ENCODE measurements at places on chromosomes 7 and 10. TPM values are rescaled to one million over a fixed set of nuclear protein-coding genes. Genes with fewer than 3 reads are reported as not detected.
A peak's percentile ranks its signal among the peaks of the same experiment; 100 is the strongest.

DNA sequence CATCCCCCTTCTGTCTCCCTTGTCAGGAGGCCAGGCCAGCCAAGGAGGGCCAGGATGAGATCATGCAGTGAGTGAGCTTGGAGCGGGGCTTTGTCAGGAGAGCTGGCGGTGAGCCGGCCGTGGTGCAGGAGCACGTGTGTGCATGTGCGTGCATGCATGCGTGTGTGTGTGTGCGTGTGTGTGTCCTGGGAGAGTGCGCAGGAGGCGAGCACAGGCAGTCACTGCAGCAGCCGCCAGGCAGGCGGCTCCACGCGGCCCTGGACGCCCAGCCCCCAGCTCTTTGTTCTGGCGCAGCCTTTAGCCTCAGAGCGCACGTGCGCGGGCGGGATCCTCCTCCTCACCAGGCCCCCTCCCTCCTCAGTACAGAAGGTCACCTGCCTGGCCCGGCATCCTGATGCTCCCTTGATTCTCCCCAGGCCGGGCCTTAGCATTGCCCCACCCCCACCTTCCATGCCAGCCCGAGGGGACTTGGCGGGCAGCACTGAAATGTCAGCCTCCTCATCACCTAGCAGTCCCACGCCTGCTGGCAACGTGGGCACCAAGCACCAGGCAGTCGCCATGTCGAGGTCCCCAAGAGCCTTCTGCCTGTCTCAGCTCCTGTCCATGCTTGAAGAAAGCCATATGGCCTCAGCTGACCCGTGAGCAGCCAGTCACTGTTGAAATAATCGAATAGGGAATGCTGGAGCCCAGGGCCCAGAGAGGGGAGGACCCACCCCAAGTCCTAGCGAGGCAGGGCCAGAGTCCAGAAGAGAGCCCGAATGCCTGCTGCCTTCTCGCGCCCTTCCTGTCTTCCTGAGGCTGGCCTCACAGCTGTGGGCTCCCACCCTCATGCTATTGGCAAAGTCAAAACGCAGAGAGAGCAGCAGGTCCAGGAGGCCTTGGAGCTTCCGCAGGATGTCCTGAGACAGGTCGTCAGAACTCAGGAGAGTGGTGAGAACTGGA, 125.9 kb upstream of the PPIF start:
- DNase-seq, result no peak

Gene SLC18A3
- not detected for total RNA-seq

DNA sequence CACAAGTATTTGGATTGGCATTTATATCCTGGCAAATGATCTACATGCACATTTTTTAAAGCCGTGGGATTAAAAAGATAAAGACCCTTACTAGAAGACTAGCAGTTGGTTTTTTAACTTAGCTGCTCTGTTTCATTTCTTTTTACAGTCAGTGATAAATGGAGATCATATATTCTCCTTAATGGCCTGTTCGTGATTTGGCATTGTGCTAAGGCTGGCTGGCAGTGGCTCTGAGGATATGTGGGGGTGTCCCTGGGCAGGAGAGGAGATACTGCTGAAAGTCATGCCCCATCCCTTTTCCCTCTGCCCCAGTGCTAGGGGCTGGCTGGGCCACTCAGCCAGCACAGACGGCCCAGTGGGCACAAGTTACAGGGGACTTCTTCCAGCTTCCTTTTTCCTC, 341.7 kb downstream of the PRPF18 start:
- DNase-seq, result no peak

DNA sequence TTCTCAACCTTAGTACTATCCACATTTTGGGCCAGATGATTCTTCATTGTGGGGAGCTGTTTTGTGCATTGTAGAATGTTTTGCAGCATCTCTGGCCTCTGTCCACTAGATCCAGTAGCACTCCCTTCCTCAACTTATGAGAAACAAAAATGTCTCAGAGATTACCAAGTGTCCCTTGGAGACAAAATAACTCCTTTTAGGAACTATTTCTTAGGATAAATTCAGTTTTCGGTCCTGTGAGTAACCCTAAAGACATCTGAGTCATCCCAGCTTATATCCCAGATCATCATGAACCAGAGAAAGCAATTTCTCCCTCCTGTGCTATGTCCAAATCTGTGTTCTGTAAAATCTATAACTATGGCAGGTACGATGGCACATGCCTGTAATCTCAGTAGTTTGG, 266.6 kb upstream of the PHYHIPL start:
- DNase-seq, result no peak

DNA sequence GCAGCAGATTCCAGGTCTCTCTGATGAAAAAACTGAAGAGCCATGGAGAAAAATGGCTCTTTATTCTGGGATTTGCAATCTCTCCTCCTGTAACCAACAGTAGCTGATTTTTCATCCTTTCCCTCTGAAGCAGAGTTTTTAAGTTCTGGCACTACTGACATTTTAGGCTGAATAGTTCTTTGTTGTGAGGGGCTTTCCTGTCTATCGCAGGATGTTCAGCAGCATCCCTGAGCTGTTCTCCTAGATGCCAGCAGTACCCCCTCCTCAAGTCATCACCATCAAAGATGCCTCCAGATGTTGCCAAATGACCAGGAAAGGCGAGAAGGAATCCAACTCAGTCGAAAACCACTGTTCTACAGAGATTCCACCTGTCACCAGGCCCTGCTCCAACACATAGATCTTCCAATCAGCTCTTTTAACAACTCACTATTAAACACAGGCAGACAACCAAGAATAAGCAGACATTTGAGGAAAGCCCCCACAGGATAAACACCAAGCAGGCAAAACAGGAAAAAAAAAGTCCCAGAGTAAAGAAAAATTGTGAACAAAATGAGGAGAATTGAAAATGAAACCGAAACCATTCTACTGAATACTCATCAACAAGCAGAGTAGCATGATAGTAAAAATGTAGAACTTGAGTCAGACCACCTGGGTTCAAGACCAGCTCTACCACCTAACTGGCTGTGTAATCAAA, 124.8 kb downstream of the MPP7 start:
- DNase-seq, result peak; percentile 14

Gene TRIM74
- total RNA-seq, result 0.50 TPM

Gene ATOH7
- not detected for total RNA-seq

DNA sequence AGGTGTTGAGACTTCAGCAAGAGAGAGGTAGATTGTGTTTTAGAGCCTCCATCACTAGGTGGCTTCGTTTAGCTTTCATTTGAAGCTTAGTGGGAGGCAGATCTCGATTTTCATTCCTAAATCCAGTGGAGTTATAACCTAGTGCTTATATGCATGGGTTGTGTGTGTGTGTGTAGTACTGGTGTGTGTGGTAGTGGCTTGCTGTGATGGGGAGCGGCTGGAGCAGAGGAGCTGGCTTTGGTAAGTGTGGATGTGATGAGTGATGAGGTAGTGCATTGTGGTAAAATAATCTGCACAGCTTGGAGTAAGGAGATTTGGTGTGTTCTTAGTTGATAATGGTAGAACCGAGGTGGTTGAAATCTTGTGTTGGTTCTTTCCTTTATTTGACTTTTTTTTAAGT, 43.2 kb downstream of the AP3M1 start:
- no peak for DNase-seq

DNA sequence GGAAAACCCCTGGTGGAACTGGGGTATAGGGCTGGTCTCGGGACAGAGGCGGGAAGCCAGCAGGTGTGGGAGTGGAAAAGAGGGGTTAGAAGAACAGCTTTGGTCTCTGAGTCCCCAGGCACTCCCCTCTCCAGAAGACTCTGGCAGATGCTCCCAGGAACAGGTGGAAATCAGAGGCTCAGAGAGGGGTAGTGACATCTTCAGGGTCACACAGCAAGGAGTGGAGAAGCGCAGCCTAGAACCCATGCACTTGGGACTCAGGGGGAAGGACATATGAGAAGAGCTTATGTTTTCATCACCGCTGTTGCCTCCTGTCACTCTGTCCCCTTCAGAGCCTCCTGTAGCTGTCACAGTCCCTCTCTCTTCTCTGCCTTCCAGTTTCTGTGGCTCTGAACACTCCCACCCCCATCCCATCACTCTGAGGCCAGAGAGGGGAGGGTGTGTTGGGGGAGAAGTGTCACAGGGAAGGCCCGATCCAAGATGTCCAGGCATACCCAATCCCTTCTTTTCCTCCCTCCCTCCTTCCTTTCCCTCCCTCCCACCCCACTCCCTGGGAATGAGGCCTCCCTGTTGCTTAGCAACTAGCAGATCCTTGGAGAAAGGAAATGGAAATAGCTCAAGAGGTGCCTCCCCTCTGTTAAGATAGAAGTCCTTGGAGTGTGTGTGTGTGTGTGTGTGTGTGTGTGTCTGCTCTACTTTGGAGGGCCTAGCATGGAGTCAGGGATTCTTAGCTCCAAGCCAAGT, 32.0 kb downstream of the SRRM3 start:
- no peak for DNase-seq

- no peak for DNase-seq
Observed at GRCh38 chr7:130479716-130480400, 12.0 kb upstream of the MEST start.

DNA sequence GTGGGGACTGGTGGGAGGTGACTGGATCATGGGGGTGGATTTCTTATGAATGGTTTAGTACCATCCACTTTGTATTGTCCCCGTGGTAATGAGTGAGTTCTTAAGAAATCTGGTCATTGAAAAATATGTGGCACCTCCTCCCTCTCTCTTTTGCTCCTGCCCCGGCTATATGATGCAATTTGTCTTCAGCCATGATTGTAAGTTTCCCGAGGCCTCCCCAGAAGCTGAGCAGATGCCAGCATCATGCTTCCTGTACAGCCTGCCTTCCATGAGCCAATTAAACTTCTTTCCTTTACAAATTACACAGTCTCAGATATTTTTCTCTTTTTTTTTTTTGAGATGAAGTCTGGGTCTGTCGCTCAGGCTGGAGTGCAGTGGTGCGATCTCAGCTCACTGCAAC, 2.6 kb upstream of the KDM7A start:
- no peak for DNase-seq

Gene ANXA8
- 336 TPM for total RNA-seq

DNA sequence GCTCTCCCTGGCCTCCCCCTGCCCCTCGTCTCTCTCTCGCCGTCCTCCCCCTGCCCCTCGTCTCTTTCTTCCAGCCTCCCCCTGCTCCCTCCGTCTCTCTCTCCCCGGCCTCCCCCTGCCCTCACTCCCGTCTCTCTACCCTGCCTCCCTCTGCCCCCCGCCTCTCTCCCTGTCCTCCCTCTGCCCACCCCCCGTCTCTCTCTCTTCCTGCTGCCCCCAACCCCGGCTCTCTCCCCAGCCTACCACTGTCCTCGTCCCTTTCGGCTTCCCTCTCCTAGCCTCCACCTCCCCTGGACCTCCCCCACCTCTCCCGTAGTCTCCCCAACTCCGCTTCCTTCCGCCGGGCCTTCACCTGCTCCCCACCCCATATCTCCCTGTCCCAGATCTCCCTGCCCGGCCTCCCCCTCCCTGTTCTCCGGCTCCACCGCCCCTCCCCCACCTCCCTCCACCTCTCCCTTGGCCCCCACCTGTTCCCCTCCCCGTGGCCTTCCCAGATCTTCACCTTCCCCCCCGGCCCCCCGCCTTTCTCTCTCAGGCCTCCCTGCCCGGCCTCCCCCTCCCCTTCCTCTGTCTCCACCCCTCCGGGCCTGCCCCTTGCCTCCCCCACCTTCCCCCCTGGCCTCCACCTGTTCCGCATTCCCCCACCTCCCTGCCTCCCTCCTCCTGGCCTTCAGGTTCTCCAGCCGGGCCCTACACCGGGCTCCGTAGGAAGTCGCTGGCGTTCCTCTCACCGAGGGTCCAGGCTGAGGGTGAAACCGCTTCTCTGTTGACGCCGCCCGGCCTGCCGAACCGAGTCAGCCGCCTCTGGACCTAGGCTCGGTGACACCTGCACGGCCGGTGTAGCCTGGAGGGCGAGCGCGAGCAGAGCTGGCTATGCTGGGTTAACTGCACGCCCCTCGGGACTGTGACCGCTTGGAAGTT, 1.2 kb downstream of the GET4 start:
- DNase-seq, result peak; percentile 16

DNA sequence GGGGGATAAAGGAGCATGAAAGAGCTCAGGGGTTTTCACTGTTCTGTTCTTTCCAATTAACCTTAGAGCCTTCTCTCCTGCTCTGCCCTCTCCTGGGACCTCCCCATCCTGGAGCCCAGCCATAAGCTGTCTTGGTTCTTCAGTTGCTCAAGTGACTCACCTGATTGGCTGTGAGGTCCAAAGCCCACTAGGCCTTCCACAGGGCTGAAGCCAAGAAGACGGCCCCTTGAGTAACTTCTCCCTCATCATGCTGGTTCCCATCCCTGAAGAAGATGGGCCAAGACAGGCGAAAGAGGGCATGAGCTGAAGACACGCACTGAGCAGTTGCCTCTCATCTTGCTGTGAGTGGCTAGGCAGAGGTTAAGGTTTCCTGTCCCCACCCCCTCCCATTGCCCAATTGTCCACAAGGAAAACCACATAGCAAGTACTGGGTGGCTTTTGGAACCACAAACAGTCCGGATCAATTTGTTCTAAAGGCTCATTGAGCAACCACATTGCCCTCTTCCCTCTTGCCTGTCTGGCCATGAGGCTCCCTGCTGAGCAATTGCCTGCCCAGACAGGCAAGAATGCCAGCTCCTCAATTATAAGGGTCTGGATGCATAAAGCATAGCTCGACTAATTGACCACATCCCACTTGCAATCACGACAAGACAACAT, 43.9 kb upstream of the GPAM start:
- DNase-seq, result peak; percentile 89

Gene LIMK1
- 31.0 TPM for total RNA-seq

Gene PNLIPRP1
- not detected for total RNA-seq

GRCh38 chr7:126689037-126689436, 563.7 kb downstream of the GRM8 start:
- no peak for DNase-seq

GRCh38 chr7:31864646-31865045, 177.6 kb downstream of the PPP1R17 start:
- peak; percentile 5 for DNase-seq
